ENCODE measurements at places on chromosomes 13 and 19.

DNA sequence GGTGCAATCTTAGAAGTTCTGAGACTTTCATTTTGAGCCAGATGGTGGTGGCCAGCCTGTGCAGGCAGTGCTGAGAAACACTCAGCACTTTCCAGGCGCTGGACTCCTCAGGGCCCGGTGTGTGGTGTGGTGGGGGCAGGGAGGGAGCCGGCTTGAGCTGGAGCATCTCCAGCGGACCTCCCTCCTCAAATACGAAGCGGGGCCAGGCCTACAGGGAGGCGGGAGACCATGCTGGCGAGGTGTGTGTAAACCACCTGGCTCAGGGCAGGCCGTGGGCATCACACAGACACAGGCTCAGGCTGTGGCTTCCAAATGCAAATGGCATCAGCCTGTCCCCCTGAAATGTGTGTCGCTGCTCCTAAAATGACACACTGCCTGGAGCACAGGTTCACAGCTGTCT is 33.3 kb upstream of the RANBP3 start:
- no peak for DNase-seq

DNA sequence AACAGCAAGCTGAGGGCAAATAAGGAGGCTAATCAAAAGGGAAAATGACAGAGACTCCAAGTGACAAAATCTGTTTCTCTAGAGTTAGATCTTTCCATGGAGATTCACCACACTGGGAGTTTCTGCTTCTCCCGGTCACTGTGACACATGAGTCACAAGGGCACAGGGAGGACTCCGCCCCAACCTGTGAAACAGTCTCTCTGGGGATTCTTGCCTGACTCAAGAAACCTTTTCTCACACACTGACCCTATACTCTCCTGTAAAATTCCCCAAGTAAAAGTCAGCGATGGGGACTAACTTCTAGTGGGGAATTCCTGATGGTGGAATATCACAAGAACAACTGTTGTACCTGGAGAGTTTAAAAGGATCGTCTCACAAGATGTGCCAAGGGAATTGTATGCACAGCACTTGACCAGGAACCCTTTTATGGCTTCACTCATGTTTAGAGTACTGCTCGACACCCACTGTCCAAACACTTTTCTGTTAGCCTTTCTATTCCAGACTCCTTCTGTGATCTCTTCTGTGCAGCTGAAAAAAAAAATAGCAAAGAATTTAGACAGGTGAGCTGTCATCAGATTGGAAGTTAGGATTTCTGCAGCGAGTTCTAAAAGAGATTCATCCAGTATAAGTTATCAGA is 46.8 kb upstream of the URAD start:
- DNase-seq = no peak

GRCh38 chr13:73220966-73221720 is 162.3 kb downstream of the KLF5 start:
- DNase-seq = no peak

GRCh38 chr13:74062933-74063332 is 71.3 kb downstream of the KLF12 start:
- no peak for DNase-seq

DNA sequence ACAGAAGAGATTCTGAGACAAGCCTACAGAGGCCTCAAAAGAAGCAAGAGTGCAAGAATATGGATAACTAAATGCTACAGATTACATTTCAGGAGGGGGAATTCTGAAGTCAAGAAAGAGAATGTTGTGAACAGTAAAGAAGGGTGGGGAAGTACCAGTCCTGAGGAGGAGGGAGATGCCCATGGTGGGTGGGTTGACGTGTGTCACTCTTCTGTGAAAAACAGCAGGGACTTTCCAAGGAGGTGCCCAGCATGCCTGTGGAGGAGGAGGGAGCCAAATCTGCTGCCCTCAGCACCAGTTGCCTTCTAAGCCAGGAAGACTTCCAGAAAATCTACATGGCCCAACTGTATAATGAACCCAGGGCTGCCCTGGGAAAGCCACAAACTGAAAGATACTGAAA is 87.7 kb downstream of the SGCG start:
- no peak for DNase-seq

GRCh38 chr19:55368106-55368505 is 2.2 kb downstream of the IL11 start:
- DNase-seq = no peak

DNA sequence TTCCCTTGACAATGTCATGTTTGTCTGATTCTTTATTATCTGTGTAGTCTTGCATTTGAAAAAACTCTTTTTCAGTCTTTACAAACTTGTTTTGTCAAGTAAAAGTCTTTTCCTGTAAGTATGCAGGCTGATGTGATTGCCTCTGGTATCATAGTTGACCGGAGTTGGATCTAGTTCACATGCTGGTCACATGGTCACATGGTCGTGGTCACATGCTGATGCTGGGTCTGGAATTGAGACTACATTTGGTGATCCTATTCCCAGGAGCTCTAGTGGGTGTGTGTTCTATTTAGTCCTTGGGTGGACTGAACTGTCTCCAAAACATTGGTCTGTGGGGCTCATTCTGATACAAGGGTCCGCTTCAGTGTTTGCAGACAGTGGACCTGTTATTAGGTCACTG is 1798.8 kb upstream of the PRR20A start:
- DNase-seq = no peak

- no peak for DNase-seq
These were observed 29.2 kb upstream of the TM9SF2 start for GRCh38 chr13:99472122-99472440.

DNA sequence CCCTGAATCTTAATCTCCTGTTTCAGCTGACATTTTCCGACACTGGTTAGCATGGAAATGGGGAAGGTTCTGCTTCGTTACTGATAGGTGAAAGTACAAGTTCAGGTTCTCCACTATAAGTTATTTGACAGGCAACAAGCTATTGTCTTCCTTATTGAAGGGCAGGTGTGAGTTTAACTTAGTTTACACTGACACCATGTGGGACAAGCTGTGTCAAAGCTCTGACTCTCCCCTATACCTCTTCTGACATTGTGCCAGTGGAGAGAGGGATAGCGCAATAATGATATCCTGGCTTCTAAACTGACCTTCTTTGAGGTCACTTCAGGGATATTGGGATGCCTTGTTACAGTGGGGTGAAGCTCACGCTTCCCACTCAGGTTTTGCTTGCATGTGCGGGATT is 587.0 kb upstream of the SLITRK5 start:
- DNase-seq = no peak

DNA sequence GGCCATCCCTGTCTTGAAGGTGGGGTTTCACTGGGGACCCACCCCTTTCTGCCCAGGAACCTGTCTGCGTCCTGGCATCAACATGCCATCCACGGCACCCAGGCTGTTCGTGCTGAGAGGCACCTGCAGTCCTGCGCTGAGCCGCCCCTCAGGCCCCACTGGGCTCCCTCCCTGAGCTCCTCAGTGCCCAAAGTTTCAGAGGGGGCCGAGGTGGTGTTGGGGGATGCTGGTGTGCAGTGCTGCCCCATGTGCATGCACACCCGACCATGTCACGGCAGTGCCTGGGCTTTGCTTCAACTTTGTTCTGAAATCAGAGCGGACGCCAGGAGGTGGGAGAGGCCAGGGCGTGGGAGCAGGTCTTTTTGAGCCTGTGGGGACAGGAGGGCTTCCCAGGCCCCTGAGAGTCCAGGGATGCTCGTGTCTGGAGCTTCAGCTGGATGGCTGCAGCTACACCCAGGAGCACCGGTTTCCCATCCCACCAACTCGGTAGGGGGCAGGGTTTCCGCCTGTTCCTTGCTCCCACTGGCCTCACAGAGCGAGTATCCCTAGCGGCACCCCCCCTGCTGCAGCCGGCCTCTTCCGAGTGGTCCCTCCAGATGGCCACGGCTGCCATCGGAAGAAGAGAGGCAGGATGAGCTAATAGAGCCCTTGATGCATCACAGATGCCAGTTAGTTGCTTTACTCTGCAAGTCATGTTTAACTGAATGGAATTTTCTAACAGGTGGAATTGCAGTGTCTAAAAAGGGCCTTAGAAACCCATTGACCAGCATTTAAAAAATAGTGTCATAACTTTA is 44.0 kb downstream of the WDFY2 start:
- no peak for DNase-seq

Measured in NCI-H1105 (cell line).